ENCODE measurements at places on chromosomes 2 and 18. TPM values are rescaled to one million over a fixed set of nuclear protein-coding genes. Genes with fewer than 3 reads are reported as not detected.

STARD6 gene
- total RNA-seq, result not detected

UBR3 gene
- total RNA-seq, result 13.6 TPM

IL36RN gene
- total RNA-seq, result not detected

SLC5A7 gene
- not detected for total RNA-seq

ITGB6 gene
- total RNA-seq, result not detected

RSAD2 gene
- total RNA-seq, result 9.9 TPM

TCF4 gene
- total RNA-seq, result 0.49 TPM

SAP130 gene
- total RNA-seq, result 20.5 TPM

PUS10 gene
- 6.5 TPM for total RNA-seq

FSHR gene
- total RNA-seq, result not detected

TGOLN2 gene
- total RNA-seq, result 82.5 TPM

KIAA2012 gene
- total RNA-seq, result not detected

DYNAP gene
- not detected for total RNA-seq

POTEI gene
- not detected for total RNA-seq

IL1F10 gene
- total RNA-seq, result not detected

IL37 gene
- not detected for total RNA-seq

SLC14A1 gene
- 0.74 TPM for total RNA-seq

POTEC gene
- not detected for total RNA-seq

All from activated naive CD4-positive, alpha-beta T cell treated with anti-CD3 and anti-CD28 coated beads for 36 hours (primary cell).